ENCODE measurements at places on chromosomes 7 and 10. TPM values are rescaled to one million over a fixed set of nuclear protein-coding genes. Genes with fewer than 3 reads are reported as not detected.

DNA sequence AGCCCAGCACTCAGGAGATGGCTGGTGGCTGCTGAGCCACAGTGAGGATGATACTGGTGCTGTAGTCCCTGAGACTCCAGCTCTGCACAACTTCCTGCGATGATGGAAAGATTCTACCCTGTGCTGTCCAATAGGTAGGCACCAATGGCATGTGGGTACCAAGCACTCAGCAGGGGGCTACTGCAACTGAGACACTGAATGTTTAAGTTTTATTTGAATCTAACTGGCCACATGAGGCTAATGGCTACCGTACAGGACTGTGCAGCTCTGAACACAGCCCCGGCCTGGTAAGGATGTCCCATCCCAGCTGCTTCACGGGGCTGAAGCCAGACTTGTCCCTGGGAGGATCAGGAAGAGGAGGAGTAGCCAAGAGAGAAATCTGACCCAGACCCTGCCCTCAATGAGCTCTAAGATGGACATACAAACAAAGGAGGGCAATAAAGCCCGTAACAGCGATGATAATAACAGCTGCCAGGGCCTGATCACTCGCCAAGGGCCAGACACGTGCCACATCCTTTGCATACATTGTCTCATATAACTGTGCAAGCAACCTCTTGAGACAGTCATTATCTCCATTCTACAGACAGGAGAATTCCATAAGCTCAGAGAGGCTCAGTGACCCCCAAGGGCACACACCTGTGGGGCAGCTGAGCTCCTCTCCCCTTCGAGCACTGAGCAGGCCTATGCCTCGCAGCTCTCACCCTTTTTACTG lies 3.8 kb downstream of the GPRIN2 start:
- peak; percentile 55 for DNase-seq

- peak; percentile 59 for DNase-seq
Measured at GRCh38 chr7:87058744-87059524, 520 bp downstream of the ELAPOR2 start.

- DNase-seq: no peak
Measured at GRCh38 chr7:36472141-36472729, 82.6 kb downstream of the ANLN start.

- peak; percentile 76 for DNase-seq
Measured at GRCh38 chr10:110221721-110222261, 14.4 kb downstream of the MXI1 start.

DNA sequence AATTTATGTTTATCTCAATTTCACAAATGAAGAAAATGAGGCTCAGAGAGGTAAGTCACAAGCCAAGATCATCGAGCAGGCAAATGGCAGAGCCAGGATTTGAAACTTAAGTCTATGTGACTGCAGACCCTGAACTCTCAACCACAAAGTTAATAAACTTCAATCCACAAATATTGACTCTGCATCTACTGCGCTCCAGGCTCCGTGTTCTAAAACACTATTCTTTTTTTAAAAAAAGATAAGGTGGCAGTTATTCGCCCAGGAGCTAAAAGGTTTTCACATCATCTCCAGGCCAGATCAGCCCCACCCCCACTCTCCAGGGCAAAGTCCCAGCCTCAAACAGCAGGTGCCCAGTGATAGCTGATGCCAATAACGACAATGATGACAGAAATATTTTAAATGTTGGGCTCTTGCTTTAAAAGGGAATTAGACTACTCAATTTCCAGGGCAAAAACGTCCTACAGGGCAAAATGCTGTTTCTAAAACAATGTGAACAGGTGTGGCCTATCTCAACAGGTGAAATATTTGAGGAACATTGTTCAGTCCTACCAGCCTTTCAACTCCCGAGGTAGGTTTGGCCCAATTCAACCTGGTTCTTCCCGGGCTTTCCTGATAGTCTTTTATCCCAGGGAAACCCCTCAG lies 85.2 kb downstream of the SORBS1 start:
- DNase-seq: no peak

DNA sequence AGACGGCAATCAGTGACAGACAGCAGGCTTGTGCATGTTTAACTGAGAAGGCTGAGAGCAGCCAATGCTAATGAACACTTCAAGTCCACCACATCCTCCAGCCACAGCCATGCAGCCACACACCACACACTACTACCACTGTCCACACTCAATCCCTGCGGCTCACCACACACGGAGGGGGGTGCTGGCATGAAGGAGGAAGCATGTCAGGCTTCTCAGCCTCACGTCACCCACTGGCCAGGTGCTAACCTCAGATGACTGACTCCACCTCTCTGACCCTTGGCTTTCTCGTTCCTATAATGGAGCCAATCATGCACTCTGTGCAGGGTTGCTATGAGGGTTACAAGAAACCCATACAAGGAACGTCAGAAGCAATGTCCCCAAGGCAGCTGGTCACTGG lies 165.4 kb upstream of the RNF32 start:
- no peak for DNase-seq

DNA sequence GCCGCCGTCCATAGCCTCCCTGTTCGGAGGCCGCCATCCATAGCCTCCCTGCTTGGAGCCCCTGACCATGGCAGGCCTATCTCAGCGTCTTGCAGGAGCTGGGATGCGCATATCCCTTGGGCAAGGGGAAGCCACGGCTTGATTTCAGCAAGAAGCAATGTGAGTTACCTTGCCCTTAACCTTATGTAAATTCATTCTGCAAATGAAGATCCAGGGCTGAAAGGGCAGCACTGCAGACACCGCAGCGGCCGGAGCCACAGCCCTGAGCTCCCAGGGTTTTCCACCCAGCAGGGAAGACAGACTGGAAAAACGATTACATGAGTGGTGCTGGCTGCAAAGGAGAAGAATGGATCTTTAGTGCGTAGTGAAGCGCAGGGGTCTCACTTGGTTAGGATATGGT lies 95.8 kb downstream of the SEC61G start:
- DNase-seq: no peak

DNA sequence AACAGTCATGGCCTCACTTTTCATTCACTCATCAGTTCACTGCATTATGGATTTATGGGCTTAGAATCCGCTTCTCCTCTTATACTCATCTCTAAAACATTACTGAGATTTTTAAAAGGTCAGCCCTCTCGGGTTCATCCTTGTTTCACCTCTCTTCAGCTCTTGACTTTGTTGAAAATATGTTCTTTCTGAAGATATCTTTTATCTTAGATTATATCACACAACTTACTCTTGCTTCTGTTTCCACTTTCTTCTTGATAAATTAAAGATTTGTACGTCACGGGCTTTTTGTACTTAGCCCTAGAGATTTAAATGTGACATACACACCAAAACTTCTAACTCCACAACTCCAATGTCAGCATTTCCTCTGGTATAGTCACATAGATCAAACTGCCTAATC lies 342.5 kb upstream of the TMEM229A start:
- DNase-seq: no peak

Gene IMMP2L
- 33.6 TPM for total RNA-seq

Gene ADGRA1
- 0.13 TPM for total RNA-seq

Gene PRTFDC1
- 4.7 TPM for total RNA-seq

Gene CHST3
- 36.5 TPM for total RNA-seq

Gene NKX1-2
- not detected for total RNA-seq

Gene SH2B2
- total RNA-seq: 9.9 TPM

Gene TSPAN15
- total RNA-seq: 103 TPM

Gene NUTM2E
- not detected for total RNA-seq

Gene LRIT1
- not detected for total RNA-seq

Gene CFAP58
- total RNA-seq: 0.67 TPM

Measured in sciatic nerve (tissue), 2 donors.